ENCODE measurements at places on chromosomes 7 and 10.
A peak's percentile ranks its signal among the peaks of the same experiment; 100 is the strongest.

- DNase-seq = peak; percentile 45
Measured at GRCh38 chr7:12403287-12404181, at the start of gene VWDE. Gene VWDE (minus strand): TSS chr7:12403865. CDS start chr7:12403716, 149 bp downstream.

- peak; percentile 73 for DNase-seq
Measured at GRCh38 chr7:79176859-79177477, 276.5 kb downstream of the MAGI2 start.

- no peak for DNase-seq
Measured at GRCh38 chr10:103653581-103654037, 160.1 kb downstream of the NEURL1 start.

DNA sequence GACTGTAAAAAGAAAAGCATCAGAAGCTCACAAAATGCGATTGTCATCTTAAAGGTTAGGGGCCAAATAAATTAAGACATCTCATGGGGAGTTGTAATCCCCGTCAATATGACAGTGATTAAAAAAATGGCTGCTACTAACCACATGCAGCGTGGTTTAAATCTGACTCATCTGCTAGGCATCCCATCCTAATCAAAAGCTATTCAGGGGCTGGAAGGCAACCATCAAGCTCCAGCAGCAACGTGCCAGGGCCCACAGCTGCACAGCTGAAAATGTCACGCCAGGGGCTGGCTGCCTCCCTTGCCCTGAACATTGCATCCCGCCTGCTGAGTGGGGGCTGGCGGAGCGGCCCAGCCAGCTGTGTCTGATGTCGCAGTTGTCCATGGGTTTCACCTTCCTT lies 66.3 kb upstream of the FRMD4A start:
- DNase-seq = peak; percentile 87

DNA sequence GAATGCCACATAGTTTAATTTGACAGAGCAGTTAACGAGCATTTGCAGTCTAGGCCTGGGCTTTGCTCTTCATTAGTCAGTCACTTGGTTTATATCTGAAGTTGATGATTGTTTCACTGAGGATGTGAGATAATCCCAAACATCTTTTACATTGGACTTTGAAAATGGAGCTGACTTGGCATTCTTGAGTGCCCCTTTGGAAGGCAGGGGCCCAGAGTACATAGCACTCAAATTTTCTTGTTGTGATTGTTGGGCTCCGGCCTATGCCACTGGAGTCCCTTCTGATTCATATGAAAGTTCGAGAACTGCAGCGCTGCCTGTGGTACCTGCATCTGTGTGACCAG lies 21.9 kb downstream of the DNAJB6 start:
- DNase-seq = no peak

DNA sequence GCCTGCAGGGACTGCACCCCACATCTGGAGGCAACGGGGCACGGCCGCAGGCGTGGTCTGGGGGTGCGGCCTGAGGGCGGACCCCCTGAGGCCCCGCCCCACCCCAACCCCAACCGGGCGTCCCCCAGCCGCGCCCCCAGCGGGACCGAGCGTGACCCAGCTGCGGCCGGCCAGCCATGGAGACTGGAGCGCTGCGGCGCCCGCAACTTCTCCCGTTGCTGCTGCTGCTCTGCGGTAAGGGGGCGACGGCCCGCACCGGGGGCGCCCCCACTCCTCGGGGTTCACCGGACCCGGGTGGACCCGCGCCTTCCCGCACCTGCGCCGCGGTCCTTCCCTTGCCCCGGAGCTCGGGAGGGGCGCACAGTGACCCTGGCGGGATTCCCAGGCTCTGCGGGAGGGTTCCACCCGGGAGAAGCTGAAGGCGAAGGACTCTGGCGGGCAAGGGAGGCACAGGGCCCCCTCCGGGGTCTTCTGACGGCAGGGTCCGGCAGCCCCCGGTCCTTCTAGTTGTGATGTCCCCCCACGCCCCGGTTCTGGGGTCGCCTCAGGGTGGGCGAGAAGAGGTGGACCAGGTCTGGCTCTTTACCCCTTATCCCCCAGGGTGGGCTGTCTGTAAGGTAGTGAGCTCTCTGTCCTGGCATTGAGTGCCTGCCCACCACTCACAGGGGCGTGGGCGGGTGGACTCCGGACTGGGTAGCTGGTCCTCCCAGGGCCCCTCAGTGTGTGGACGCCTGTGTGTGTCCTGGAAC lies at the start of gene RAMP3:
Gene RAMP3 (plus strand): TSS at position 139 of the 749 bp plus-strand sequence. CDS start 38 bp downstream, at position 177.
- no peak for DNase-seq

GRCh38 chr7:50449501-50449880 lies 659 bp downstream of the FIGNL1 start:
- no peak for DNase-seq

GRCh38 chr7:92100534-92100933 lies 33.7 kb downstream of the CYP51A1 start:
- DNase-seq = no peak

- no peak for DNase-seq
Measured at GRCh38 chr10:117364110-117364960, 10.9 kb downstream of the PDZD8 start.

- no peak for DNase-seq
Measured at GRCh38 chr7:111833466-111833865, 271.2 kb upstream of the IMMP2L start.

GRCh38 chr7:32479574-32480200 lies 10.5 kb downstream of the LSM5 start:
- DNase-seq = peak; percentile 27

DNA sequence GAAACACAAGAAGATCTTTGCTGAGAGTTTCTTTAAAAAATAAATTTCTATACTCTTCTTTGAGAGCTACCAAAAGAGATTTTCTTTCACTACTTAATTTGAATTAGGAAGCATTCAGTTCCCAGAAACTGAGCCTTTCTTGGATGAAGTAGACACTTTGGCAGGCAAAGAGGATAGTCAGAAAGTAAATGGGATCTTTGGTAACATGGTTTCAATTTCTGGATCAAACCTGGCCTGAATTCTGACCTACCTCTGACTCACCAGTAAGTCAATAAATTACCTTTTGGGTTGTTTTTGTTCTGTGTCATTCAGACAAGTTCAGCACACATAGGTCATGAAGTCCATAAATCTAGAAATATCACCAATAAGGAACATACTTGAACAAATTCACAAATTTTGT lies 26.8 kb upstream of the CABCOCO1 start:
- DNase-seq = no peak

GRCh38 chr10:78524342-78524741 lies 490.7 kb downstream of the RPS24 start:
- DNase-seq = no peak

DNA sequence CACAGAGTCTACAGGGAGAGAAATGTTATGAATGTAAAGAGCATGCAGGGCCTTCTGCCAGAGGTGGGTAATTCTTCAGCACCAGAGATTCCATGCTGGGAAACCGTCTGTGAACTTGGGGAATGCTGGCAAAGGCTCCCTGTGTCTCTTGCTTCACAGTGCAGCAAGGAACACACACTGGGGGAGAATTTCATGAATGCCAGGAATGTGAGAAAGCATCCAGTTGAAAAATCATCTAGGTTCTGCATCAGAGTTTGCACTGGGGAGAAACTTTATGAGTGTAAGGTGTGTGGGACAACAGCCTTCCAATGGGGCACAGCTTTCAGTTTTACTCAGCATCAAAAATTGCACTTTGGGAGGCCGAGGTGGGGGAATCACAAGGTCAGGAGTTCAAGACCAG lies 224.3 kb upstream of the IGFBP3 start:
- DNase-seq = no peak

- DNase-seq = no peak
Measured at GRCh38 chr7:78528964-78529363, 730.4 kb downstream of the PHTF2 start.

- no peak for DNase-seq
Measured at GRCh38 chr7:47259682-47260081, 322.2 kb downstream of the TNS3 start.

DNA sequence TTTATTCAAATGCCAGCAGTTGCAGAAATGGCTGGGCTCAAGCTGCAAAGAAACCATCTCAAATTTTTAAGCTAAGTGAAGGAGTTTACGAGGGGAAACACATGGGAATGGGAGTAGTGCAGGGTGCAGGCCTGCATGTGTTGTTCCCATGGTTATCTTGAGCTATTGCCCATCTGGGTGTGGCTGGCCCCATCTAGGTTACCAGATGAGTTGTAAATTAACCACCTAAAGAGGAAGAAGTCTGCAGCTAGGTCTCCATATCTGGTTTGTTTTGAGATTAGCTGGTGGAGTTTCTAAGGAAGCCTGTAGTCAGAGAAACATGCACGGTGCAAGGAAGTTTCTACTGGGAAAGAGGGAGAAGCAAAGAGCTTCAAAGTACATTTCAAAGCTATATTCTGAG lies 23.3 kb upstream of the STEAP2 start:
- no peak for DNase-seq

GRCh38 chr7:121023683-121024511 lies 35.4 kb downstream of the CPED1 start:
- DNase-seq = no peak

GRCh38 chr7:57398548-57398947 lies 51.4 kb upstream of the ZNF716 start:
- no peak for DNase-seq

DNA sequence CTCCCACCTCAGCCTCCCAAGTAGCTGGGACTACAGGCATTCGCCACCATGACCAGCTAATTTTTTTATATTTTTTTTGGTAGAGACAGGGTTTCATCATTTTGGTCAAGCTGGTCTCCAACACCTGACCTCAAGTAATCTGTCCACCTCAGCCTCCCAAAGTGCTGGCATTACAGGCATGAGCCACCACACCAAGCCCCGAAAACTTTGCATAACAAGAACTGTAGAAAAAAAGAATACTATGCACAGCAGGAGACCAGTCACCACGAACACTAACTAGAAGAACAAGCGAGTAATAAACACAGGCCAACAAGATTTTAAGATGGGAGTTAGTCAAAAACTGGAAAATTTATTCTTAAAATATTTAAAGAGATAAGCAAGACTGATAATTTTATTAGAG lies 447.0 kb downstream of the ETV1 start:
- DNase-seq = no peak

DNA sequence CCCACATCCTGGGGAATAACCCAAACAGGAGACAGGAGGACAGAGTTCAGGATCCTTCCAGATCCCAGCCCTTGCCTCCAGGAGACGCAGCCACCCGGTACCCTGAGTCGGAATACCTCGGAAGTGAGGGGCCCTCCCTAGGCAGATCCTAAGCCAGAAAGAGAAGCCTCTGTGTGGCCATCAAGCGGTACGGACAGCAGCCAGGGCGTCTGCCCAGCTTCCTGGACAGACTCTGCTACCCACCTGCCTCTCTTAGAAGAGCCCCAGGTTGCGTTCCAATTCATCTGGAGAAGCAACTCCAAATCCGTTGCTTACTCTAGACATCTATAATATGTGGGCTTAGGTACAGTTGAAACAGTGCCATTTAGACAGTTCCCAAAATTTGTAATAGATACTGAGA lies 220.2 kb upstream of the SH2B2 start:
- no peak for DNase-seq

- DNase-seq = no peak
Measured at GRCh38 chr10:44668336-44668735, 242.8 kb upstream of the TMEM72 start.

- DNase-seq = no peak
Measured at GRCh38 chr10:88236121-88236743, 346.9 kb downstream of the RNLS start.

DNA sequence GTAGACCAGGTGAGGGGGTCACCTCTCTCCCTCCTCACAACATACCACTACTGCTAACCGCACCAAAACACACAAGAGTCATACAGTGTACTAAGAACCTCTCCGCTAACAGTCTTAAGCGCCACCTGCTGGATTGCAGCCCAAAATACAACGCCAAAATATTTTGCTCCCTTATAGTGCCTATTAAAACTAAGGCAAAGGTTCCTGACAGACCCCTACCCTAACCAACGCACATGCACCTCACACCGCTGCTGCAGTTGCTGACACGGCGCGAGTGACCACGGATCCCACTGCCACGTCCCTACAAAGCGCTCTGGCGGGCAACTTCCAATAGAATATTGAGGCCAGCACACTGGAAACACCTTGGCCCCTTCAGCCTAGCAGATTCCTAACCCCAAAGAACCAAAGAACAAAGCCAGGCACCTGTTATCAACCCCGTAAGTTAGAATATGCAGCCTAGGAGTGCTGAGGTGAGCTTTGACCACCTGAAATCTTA lies 563.6 kb upstream of the SEMA3D start:
- no peak for DNase-seq

- DNase-seq = no peak
Measured at GRCh38 chr10:99854860-99855259, 72.4 kb downstream of the ABCC2 start.

DNA sequence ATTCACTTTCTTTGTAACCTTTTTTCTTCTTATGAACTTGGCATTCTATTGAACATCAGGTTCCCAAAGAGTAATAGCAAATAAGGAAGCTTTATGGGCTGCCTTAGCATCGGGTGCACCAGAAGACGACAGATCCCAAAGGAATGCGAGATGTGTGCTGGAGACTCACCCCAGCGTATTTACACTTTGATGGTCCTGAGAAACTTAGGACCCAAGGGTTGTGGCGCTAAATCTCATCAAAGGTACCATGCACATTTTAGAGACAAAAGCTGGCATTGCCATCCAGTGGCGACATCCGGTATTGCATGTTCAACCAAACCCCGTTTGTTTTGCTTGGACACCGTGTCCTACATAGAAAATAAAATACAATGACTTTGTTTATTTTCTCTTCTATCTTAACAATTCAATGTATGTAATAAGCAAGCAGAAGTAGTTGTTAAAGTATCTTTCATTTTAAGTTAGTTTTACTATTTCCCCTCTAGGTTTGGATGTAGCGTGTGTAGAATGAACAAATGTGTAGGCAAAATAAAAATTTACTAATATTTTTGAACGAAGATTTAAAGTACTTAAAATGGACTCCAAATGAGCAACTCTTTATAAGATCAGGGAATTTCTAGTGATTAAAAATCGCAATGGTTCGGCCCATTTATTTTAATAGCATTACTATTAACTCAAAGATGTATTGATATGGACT lies 1154.8 kb downstream of the GATA3 start:
- peak; percentile 34 for DNase-seq

DNA sequence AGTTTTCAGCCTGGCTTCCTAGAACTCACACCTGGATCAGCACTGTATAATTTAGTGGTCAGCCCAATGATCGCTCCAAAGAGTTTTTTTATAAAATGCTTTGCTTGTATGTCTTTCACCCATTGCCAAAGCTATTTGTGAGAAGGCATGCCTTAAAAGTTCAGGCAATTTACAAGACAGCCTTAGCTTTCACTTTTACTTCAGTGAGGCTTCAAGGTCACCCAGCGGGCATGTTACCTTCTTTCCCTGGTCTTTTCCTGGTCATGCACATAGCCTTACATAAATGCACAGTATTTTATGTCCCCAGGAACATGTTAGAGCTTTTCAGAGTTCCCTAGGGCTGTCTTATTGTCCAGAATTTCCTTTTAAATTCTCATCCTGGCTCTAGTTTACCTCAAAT lies 179.9 kb upstream of the TMEM72 start:
- no peak for DNase-seq

- DNase-seq = no peak
Measured at GRCh38 chr7:26584326-26584725, 280.1 kb downstream of the SKAP2 start.

GRCh38 chr10:31526681-31527080 lies 207.7 kb downstream of the ZEB1 start:
- DNase-seq = no peak

Measured in putamen (tissue), 1 donor.